Muscle of back (tissue), 13 donors: ENCODE measurements at places on chromosomes 13 and 19.

- DNase-seq: no peak
These were observed 141.1 kb downstream of the GPC5 start for GRCh38 chr13:91539286-91540157.

GRCh38 chr13:23621316-23621645 lies 51.1 kb downstream of the TNFRSF19 start:
- peak; percentile 66 for DNase-seq

- peak; percentile 44 for DNase-seq
These were observed 7.3 kb downstream of the ELOF1 start for GRCh38 chr19:11551603-11552235.

DNA sequence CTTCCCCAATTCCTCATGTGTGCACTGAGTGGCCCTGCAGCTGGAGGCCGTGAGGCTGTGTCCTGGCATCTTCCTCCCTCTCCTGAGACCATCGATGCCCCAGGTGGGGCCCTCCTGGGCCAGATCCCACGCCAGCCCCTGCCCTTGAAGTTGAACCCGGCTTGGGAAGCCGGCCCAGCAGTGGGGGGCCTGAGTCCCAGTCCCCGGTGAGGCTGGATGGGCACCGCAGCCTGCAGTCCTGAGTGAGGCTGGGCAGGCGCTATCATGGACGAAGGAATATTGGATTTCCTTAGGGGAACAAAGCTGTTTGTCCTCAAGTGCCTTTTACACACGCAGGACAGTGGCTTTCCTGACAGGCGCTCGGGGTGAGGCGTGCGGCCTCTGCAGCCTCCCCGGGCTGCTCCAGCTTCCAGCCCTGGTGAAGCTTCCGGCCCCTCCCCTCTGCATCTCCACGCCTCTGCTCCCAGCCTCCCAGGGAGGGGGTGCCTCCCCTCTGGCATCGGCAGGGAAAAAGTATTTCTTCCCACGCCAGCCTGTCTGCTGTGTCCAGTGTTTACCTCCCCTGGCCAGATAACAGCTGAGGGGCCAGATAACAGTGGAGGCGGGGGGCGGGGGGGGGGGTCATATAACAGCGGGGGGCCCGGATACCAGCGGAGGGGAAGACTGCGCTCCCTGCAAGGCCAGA lies 159.5 kb downstream of the KDM4B start:
- DNase-seq: peak; percentile 78

- DNase-seq: peak; percentile 74
These were observed 4.7 kb downstream of the PTBP1 start for GRCh38 chr19:801861-802497.

DNA sequence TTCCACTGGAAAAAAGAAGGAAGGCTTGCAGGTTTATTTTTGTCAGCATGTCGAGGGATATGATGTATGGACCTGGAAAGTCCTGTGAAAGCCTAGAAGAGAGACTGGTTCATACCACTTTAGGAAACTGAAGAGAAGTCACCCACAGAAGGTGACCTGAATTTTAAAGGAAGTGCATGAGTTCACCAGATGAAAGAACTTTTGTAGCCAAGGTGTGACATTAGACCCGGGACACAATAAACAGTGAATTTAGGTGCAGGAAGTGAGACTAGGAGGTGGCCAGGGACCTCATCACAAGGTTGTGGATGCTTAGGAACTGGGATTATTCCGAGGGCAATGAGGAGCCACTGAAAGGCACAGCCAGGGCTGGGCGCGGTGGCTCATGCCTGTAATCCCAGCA lies 79.1 kb downstream of the ZNF429 start:
- DNase-seq: no peak

DNA sequence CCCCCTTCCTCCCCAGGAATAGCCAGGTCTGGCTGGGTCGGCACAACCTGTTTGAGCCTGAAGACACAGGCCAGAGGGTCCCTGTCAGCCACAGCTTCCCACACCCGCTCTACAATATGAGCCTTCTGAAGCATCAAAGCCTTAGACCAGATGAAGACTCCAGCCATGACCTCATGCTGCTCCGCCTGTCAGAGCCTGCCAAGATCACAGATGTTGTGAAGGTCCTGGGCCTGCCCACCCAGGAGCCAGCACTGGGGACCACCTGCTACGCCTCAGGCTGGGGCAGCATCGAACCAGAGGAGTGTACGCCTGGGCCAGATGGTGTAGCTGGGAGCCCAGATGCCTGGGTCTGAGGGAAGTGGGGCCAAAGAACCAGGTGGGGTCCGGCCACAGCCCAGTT lies 3.2 kb downstream of the KLK2 start:
- peak; percentile 13 for DNase-seq

GRCh38 chr13:100497389-100497788 lies 91.2 kb downstream of the GGACT start:
- DNase-seq: no peak

DNA sequence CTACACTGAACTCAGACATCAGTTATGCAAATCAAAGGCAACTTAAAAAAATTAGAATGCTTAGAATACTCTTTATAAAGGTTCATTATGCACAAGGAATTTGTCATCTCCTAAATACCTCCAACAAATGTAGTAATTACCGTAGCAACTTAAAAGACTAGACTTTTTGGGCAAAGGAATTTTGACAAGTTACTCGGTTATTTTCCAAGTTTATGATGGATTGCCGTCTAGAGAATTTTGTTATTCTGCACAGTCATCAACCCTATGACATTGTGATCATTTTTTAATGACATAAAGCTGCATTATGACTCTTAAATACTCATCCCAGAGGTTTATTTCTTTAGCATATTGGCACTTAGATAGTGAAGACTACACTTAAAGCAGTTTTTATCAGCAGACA lies 71.9 kb downstream of the TRPC4 start:
- DNase-seq: peak; percentile 4

GRCh38 chr19:44367024-44367423 lies 10.5 kb upstream of the ZNF112 start:
- no peak for DNase-seq

GRCh38 chr13:23928985-23929384 lies 31.7 kb upstream of the C1QTNF9B start:
- no peak for DNase-seq

DNA sequence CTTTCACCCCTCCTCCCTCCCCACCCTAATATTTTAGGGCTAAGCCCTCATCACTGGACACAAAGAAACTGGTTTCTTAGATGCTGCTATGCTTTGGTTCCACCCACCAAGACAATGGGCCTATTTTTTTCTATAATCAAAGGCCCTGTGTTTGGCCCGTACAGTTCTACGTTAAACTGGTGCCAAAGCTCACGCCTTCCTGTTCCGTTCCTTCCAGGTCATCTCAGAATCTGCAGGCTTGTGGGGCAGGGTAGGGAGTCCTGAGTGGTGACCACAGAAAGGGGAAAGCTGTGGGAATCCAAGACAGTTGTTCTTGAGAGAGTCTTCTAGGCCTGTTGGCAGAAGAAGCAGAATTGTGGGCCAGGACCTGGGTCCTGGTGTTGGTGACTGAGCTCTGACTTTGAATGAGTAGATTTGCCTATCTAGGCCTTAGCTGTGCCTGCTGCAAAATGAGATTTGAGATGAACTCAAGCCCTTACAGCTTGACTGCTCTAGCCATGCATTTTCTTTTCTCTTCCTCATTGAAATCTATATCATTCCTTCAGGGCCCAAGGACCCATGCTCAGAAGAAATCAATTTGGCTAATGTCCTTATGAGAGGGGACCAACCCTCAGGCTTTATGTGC lies 19.1 kb upstream of the CXCL17 start:
- DNase-seq: no peak

GRCh38 chr19:57443121-57443696 lies 8.1 kb downstream of the ZNF749 start:
- DNase-seq: no peak

GRCh38 chr19:30873003-30873402 lies 476.2 kb downstream of the TSHZ3 start:
- no peak for DNase-seq

DNA sequence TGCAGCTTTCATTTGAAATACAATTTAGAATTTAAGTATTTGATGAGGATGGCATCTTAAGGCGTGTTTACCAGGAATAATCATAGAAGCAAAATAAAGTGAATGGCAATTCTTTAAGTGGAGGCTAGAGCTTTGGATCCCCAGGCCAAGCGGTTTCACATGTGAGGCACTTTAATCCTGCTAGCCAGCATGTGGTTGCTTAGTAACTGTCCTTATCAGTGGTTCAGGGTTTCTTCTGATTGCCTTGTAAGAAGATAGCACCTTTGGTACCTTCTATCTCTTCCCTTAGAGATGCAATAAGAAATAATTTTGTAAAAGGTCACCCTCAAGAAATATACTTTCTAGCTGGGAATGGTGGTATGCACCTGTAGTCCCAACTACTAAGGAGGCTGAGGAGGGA lies 38.9 kb upstream of the SERP2 start:
- DNase-seq: no peak

DNA sequence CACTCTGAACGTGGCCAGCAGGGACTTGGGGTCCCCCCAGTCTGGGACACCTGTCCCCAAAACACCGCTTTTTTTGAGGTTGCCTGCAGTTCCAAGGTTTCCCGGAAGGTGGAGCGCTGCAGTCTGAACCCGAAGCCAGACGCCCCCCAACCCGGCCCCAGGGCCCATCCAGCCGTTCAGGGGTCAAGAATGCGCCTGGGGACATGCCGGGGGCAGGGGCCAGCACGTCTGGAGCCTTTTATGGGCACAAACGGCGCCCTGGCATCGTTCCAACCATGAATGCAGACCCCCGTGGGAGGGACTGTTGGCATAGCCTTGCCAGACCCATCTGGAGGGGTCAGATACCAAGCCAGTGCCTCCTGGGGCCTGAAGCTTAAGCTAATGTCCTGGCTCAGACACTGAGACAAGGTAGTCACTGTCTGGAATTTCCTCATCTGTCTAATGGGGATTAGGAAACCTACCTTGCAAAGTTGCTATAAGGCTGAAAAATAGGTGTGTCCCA lies 6.9 kb downstream of the S1PR5 start:
- peak; percentile 25 for DNase-seq

- DNase-seq: no peak
These were observed 402.2 kb upstream of the ZNF507 start for GRCh38 chr19:31943191-31943661.

DNA sequence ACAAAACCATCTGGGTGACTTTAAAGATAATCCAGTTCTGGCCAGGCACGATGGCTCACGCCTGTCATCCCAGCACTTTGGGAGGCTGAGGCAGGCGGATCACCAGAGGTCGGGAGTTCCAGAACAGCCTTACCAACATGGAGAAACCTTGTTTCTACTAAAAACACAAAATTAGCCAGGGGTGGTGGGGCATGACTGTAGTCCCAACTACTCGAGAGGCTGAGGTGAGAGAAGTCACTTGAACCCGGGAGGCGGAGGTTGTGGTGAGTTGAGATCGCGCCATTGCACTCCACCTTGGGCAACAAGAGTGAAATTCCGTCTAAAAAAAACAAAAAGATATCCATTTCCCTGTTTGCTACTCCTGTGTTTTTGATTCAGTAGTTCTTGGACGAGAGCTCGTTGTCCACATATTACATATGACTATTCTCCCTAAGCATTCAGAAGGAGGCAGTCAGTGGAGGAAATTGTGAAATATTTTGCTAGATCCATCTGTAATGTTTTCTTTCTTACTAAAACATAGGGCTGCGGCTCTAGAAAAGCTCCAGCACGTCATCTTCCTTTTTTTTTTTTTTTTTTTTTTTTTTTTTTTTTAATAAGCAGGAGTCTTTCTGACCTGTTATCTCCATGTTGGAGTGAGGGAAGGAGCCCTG lies 33.6 kb downstream of the ZNF701 start:
- no peak for DNase-seq

DNA sequence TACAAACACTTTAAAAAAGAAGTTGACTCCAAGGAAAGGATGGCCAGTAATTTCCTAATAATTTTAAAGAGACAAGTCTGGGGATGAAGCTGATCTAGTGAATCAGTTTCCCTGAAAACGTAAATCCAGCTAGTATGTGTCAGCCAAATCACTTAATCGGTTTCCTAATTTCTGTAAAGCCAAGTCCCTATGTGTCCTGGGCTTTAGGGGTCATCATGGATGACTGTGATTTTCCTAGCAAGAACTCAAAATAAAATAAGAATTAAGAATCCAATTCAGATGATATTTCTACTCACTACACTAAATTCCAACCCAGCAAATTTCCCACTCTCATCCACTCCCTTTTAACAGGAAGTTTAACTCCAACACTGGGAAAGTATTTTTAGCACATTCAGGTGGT lies 35.9 kb downstream of the ELF1 start:
- DNase-seq: no peak

DNA sequence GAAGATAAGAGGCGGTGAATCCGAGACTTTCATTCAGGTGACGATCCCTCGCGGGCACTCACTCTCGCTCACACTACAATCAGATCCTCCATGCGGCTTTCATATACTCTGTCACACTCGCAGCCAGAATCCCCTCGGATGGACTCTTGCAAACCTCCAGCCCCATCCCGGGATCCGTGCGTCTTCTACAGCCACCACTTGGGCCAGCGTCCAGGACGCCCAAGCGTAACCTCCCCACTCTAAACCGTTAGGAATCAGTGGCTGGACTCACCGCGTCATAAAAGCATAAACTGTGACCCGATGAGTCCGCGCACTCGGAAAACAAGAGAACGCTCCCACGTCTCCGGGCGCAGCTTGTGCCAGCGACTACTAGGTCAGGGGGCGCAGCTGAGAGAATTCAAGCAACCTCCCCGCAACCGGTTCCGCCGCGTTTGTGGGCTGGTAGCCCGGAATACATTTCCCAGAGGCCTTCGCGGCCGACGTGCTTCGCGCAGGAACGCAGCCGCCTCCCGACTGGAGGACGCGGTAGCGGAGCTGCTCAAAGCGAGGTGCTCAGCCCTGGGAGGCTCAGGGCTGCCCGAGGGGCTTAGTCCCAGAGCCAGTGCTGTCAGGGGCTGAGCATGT lies 27.6 kb downstream of the ZNF607 start:
- peak; percentile 91 for DNase-seq

DNA sequence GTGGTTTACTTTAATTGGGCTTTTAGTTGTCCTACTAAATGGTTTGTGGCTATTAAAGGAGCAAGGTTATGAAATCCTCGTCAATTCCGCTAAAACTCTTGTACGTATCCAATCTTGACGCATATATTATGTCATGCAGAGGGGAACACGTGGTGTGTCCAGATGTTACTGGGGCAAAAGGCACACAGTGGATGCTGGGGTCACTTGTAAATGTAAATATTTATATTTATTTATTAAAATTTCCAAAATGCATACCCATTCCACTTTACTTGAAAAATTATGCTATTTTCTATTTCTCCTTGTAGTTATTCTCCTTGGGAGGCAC lies 36.7 kb upstream of the SLC46A3 start:
- no peak for DNase-seq

DNA sequence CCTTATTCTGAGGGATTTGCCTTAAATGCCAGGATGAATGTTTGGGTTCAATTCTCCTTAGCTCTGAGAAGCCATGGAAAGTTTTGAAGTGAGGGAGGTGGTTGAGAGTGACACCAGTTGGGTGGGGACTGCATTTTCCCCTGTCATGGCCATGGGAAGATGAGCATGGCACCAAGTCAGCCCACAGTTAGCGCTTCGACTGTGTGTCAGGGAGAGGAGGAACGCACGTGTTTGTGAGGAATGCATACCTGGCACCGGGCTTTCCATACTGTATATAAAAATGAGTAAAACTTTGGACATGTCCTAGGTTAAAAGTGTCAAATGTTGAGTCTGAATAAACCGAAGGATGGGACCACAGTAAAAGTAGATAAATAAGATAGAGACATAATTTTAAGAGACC lies 187.5 kb upstream of the KL start:
- no peak for DNase-seq

- no peak for DNase-seq
These were observed 147.2 kb upstream of the VSTM2B start for GRCh38 chr19:29378543-29379080.

- DNase-seq: no peak
These were observed 136.3 kb upstream of the UFM1 start for GRCh38 chr13:38213314-38213713.
